ENCODE measurements at places on chromosomes 13 and 19.

- no peak for DNase-seq
Measured at GRCh38 chr13:21066946-21067345, 5.6 kb upstream of the LATS2 start.

DNA sequence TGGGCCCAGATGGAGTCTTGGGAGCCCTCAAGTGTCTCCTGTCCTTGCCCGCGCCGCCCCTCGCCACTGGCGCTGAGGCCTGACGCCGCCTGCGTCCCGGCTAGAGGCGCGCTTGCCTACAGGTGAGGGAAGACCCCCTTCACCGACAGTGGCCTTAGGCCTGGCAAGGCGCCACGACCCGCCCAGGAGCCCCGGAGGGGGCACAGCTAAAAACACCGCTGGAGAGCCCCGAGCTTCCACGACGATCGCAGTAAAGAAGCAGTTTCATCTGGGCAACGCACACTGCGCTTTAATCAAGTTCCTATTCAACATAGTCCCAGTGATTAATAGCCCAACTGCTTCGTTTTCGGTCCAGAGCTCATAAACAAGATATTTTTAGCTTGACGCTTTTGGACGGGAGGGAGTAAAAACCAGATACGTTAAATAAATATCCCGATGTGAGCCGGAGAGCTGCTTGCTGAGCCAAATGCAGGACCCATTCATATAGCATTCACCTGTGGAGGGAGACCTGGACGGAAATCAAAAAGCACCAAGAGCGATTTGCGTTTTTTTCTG is 1.5 kb upstream of the CEBPA start:
- no peak for DNase-seq

DNA sequence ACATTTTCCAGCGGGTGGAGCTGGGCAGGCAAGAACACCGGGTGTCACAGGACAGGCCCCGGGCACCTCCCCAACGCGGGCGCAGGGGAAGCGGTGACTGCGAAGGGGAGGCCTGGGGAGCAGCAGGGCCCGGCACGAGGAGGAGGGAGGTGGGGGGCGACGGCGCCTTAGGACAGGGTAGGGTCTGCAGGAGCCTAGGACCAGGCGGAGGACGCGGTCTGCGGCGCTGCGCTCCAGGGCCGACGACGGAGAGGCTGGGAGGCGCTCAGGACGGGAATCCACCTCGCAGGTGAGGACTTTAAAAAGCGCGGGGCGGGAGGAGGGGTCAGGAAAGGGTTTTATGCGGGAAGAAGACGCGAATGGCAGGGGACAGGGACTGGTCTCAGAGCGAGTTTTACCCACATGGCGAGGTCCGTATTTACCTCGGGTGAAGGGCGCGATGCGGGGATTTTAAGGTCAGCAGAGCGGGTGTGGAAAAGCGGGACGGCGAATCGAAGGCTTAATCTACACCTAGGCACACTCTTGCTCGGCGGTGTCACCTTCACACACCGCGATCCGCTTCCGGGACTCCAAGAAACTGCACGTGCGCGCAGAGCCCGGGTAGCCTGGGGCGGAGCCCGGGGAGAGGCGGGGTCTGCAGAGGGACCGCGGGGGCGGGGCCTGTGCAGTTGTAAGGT is 13.5 kb downstream of the ERVV-2 start:
- DNase-seq: no peak

DNA sequence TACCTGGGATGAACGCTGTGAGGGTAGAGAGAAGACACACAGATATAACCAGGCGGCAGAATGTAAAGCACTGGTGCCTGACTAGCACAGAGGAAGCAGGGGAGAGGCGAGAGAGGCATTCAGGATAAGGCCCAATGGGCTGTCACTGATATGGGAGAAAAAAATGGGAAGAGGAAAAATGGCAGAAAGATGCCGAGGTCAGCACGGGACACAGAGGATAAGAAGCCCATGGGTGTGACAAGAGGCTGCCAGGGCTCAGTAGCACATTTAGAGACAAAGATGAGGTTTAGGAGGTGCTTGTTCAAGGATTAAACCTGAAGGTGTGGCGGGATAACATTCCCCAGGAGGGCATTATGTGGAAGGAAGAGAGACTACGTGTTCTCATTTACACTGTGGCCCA is 5.6 kb downstream of the SMG9 start:
- DNase-seq: no peak

DNA sequence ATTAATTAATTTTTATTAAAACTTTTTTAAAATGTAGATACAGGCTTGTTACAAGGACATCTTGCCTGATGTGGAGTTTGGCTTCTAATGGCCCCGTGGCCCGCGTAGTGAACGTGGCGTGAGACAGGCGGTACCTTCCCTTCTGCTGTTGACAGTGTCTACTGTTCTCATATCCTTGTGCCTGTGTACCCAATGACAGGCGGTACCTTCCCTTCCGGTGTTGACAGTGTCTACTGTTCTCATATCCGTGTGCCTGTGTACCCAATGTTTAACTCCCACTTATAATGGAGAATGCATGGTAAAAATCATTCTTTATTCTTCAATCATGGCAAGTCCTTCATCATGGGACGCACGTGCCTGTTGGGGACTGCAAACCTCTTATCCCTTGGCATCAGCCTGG is 79.1 kb upstream of the ZNF835 start:
- no peak for DNase-seq

- DNase-seq: no peak
Measured at GRCh38 chr13:44104969-44105368, 225.3 kb downstream of the LACC1 start.

- DNase-seq: no peak
Measured at GRCh38 chr19:45847663-45848062, 15.3 kb downstream of the SYMPK start.

GRCh38 chr13:76019421-76020044 is 383.4 kb downstream of the LMO7 start:
- no peak for DNase-seq

GRCh38 chr13:23986619-23987018 is 89.3 kb upstream of the C1QTNF9B start:
- no peak for DNase-seq

DNA sequence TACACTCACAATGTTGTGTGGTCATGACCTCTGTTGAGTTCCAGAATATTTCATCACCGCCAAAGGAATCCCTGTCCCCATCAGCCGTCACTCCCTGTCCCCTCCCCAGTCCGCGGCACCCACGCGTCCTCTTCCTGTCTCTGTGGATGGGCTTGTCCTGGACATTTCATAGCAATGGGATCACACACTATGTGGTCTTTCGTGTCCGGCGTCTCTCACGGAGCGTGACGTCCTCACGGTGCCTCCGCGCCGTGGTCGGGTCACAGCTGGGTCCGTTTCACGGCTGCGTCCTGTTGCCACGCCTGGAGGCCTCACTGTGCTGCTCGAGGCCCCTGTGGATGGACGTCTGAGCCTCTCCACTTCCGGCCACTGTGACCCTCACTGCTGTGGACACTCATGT is 6.6 kb downstream of the AZU1 start:
- DNase-seq: no peak

GRCh38 chr19:15340086-15340485 is 7.7 kb upstream of the BRD4 start:
- DNase-seq: no peak

GRCh38 chr19:44685877-44686276 is 13.1 kb upstream of the CEACAM16 start:
- no peak for DNase-seq

- DNase-seq: no peak
Measured at GRCh38 chr13:100659578-100659977, 15.0 kb downstream of the TMTC4 start.

DNA sequence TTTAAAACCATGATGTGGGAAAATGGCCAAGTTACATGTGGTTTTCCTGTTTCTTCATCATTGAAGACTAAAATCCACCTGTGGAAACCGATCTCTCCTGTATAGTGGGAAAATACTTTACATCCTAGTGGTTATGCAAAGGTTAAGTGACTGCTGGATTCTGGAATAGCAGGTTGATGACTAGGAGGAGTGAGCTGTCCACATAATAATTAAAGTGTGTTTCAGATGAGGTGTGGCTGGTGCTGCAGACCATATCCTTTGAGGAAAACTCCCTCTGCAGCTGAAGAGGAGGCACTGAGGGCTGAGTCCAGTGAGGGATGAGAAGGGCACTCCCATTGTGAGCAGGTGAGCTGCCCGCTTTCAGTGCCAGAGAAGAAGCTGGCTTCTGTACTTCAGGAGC is 43.2 kb downstream of the DCLK1 start:
- DNase-seq: no peak

- DNase-seq: no peak
Measured at GRCh38 chr19:41410336-41411054, 12.9 kb downstream of the BCKDHA start.

GRCh38 chr13:92260363-92260762 is 861.9 kb downstream of the GPC5 start:
- no peak for DNase-seq

GRCh38 chr13:112634102-112634501 is 46.1 kb upstream of the TUBGCP3 start:
- no peak for DNase-seq
